ENCODE measurements at places on chromosomes 7 and 10.

DNA sequence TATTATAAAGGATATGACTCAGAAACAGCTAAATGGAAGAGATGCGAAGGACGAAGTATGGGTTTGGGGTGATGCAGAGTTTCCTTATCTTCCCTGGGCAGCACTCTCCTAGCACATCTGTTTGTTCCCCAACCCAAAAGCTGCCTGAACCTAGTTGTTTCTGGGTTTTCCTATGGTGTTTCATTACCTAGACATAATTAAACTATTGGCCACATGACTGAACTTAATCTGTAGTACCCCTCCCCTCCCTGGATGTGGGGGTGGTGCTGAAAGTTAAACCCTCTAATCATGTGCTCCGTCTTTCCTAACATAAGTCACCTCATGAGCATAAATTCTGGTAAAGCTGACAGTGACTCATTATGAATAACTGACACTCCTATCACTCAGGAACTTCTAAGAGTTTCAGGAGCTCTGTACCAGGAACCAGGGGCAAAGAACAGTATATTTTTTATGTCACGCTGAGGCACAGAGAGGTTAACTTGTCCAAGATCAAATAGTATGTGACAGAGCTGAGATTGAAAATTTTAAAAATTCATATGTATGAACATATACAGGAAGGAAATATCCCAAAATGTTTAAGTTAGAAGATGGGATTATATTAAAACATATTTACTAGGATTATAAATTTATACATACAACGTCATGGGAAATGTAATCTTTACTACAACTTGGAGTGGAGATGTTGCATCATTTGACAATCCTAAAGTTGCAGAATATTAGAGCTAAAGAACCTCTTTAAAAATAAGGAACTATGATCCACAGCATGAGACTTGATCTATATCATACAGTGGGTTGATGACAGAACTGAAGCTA, 4.8 kb downstream of the STRIP2 start:
- no peak overlapping the region for H3K4me3 ChIP-seq
- DNase-seq = no peak
- peaks cover 22% of the 10 kb centered on the region for H3K27me3 ChIP-seq
- no peaks in the 10 kb centered on the region for H3K36me3 ChIP-seq
- no peak overlapping the region for H3K27ac ChIP-seq

- no peaks in the 10 kb centered on the region for H3K36me3 ChIP-seq
- peaks cover 16% of the 10 kb centered on the region for H3K4me1 ChIP-seq
- H3K27me3 ChIP-seq = peaks cover 4% of the 10 kb centered on the region
- H3K27ac ChIP-seq = no peak overlapping the region
- DNase-seq = peak; percentile 16
- H3K4me3 ChIP-seq = no peak overlapping the region
These were observed 4.6 kb downstream of the SH2B2 start for GRCh38 chr7:102291056-102291915.

DNA sequence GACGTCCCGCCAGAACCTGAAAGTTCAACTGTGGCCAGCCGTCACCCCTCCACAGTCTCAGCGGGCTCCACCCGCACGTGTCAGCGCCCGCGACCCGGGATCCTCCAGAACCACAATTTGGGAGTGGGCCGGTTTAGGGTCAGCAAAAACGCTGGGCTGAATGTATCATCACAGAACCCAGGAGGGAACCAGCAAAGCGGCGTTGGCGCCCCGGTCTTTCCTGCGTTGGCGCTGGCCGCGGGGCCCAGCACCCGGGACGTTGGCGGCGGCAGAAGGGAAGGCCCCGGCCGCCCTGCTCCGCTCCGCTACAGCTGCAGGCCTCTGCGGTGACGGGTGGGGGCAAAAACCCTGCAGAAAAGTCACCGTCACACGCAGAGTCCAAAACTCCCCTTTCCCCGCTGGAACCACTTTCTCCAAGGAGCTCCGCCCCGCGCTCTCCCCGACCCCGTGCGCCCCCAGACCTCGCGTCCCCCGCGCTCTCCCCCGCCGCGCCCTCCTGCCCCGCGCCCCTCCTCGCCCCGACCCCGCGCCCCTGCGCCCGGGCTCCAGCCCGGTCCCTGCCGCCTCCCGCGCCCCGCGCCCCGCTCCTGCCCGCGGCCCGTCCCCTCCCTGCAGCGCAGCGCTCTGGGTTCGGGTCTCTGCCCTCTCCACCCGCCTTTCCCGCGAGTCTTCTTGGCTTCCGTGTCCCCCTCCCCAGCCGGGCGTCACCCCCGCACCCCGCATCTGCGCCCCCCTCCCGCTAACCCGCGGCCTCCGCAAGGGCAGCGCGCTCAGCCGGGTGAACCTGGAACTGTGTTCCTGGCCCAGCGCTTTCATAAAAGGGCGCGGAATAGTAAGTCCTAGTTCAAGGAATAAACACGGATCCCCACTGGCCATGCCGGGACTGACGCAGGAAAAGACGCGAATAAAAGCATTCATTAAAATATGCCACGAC, 24.0 kb upstream of the RNF32 start:
- H3K4me1 ChIP-seq = peaks cover 15% of the 10 kb centered on the region
- peaks cover 5% of the 10 kb centered on the region for H3K36me3 ChIP-seq
- H3K27me3 ChIP-seq = peaks cover 55% of the 10 kb centered on the region
- no peak overlapping the region for H3K27ac ChIP-seq

GRCh38 chr7:2417981-2418481, 14.6 kb downstream of the CHST12 start:
- no peak overlapping the region for H3K4me3 ChIP-seq
- peaks cover 5% of the 10 kb centered on the region for H3K4me1 ChIP-seq
- no peaks in the 10 kb centered on the region for H3K27me3 ChIP-seq
- H3K27ac ChIP-seq = no peak overlapping the region
- DNase-seq = no peak

DNA sequence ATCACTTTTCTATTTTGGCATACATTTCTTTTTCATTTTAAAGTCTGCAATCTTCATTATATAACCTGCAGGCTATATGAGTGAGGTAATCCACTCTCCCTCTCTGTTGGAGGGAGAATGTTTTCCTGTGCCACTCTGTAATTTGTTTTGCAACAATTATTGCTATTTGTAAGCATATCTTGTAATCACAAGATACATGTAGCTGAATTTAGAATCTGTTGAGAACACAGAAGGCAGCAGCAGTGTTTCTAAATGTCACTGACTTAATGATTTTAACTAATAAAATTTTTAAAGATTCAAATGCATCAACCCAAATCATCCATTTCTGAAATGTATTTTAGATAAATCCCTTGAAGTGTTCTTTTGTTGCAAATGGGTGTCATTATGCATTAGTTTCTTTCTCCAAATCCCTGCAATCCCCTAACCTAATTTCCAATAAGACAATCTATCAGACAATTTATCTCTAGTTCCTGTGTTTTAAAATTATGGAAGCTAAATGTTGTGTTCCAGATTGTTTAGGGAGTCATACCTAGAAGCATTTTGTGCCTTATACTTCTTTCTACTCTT, 19.8 kb upstream of the UMAD1 start:
- DNase-seq = no peak
- peaks cover 3% of the 10 kb centered on the region for H3K27me3 ChIP-seq
- H3K36me3 ChIP-seq = peaks cover under 1% of the 10 kb centered on the region
- H3K27ac ChIP-seq = no peak overlapping the region
- no peak overlapping the region for H3K4me3 ChIP-seq
- no peaks in the 10 kb centered on the region for H3K4me1 ChIP-seq

- no peaks in the 10 kb centered on the region for H3K36me3 ChIP-seq
- H3K27me3 ChIP-seq = no peaks in the 10 kb centered on the region
- H3K4me1 ChIP-seq = peaks cover 6% of the 10 kb centered on the region
- no peak for DNase-seq
These were observed 38.2 kb upstream of the GTF2I start for GRCh38 chr7:74619235-74619860.

GRCh38 chr7:18320422-18320821, 175.1 kb upstream of the HDAC9 start:
- no peak overlapping the region for H3K4me3 ChIP-seq
- H3K4me1 ChIP-seq = peaks cover 7% of the 10 kb centered on the region
- no peaks in the 10 kb centered on the region for H3K27me3 ChIP-seq
- H3K27ac ChIP-seq = no peak overlapping the region
- no peaks in the 10 kb centered on the region for H3K36me3 ChIP-seq

DNA sequence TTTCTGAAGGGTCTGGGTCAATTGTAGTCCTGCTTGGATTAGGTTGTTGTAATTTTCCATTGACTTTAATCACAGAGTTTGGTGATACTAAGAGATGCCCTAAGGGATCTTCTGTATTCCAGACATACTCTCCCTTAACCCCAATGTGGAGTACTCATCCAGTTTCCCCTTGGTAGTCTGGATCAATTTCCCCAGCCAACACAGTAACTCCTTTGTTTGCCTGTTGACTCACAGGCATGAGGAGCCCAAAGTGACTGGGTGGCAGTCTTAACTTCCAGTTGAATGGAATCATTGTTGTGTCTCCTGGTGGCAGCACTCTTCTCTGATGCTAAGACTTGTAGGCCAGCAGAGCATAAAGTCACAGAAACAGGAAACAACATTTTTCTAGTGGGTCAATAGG, 41.5 kb upstream of the PIK3CG start:
- H3K4me1 ChIP-seq = no peaks in the 10 kb centered on the region
- H3K27me3 ChIP-seq = no peaks in the 10 kb centered on the region
- H3K27ac ChIP-seq = no peak overlapping the region
- DNase-seq = no peak
- H3K36me3 ChIP-seq = no peaks in the 10 kb centered on the region

DNA sequence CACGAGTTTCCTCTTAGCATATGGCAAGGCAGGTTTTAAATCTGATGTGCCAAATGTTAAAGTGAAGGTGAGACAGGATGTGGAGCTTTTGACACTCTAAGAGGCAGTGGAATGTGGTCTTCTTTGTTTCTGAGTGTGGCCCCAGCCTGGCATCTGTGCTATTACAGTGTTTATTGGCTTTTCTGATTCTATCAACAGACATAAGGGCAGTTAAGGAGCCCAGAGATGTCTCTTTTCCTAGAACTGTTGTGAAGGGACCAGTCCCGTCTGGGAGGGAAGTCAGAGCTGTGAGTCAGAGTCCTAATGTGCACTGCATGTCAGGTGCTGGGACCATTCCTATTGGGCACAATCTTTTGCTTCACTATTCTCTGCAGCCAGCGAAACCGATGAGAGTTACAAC, 32.5 kb downstream of the TRUB1 start:
- DNase-seq = no peak
- no peak overlapping the region for H3K4me3 ChIP-seq
- H3K4me1 ChIP-seq = peaks cover 11% of the 10 kb centered on the region
- H3K27me3 ChIP-seq = no peaks in the 10 kb centered on the region
- no peak overlapping the region for H3K27ac ChIP-seq
- peaks cover 18% of the 10 kb centered on the region for H3K36me3 ChIP-seq

GRCh38 chr7:135856356-135857144, 107.9 kb upstream of the FAM180A start:
- no peak for DNase-seq
- H3K4me3 ChIP-seq = no peak overlapping the region
- H3K27ac ChIP-seq = peak overlapping the region; percentile 7

DNA sequence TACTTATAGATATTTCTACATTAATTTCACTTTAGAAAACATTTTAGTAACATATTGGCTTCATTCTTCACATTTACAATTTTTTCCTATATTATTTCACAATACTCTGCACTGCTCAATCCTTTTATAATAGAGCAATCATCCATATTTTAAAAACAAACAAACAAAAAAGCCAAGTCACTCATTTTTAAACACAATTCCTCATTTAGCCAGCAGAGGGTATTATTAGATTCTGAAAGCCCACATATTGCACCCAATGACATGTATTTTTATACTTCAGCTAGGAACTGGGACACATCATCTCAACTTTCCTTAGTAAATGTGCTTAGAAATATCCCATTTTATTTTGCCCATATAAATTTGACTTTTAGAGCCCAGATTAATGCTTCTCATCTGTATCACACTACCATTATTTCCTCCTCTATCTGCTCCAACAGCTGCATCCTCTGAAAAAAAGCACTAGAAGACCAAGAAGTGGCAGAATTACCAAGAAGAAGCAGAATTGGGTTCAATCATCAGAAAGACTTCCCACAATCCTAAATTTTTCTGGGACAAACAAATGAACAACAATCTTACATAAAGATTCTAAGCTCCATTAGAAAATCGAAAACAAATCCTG, 29.5 kb downstream of the CTNNA3 start:
- H3K4me3 ChIP-seq = no peak overlapping the region
- H3K36me3 ChIP-seq = no peaks in the 10 kb centered on the region
- no peaks in the 10 kb centered on the region for H3K27me3 ChIP-seq
- H3K4me1 ChIP-seq = peaks cover 7% of the 10 kb centered on the region
- DNase-seq = no peak

DNA sequence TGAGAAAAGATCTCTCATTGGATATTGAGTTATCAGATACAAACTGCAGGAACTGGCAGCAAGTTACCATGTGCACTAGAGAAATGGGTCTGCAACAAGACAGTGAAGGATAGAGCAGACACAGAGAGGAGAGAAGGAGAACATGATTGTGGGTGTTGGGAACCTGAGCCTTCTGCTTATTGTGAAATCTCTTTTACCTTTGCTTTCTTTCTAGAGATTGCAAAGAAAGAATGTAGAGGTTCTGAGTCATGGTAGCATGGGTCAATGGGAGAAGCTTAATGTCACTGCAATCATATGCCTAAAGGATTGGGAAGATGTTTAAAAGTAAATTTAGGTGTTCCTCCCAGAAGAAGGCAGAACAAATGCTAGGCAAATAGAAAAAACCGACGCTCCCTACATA, 821.4 kb downstream of the CCSER2 start:
- H3K36me3 ChIP-seq = no peaks in the 10 kb centered on the region
- H3K27ac ChIP-seq = no peak overlapping the region
- H3K4me1 ChIP-seq = no peaks in the 10 kb centered on the region
- H3K4me3 ChIP-seq = no peak overlapping the region
- peaks cover 38% of the 10 kb centered on the region for H3K27me3 ChIP-seq
- DNase-seq = no peak

DNA sequence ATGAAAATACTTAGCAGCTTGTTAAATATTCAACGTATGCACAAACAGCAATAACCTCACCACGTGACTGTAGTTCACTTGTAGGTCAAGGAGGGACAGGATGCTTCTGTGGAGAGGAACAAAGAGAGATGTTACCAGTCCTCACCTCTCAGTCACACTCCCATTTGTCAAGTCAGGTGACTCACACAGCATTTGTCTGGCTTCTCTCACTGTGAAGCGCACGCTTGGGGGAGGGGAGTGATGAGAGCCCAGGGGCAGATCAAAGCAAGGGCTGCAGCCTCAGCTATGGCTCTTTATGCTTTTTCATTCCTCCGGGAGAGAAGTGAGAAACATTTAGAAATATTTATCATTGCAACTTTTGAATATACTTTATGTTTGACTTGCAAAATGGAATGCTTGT, 2.9 kb upstream of the RBM20 start:
- no peaks in the 10 kb centered on the region for H3K36me3 ChIP-seq
- DNase-seq = no peak
- H3K4me1 ChIP-seq = peaks cover 60% of the 10 kb centered on the region
- H3K4me3 ChIP-seq = peak overlapping the region; percentile 84
- peaks cover 5% of the 10 kb centered on the region for H3K27me3 ChIP-seq
- peak overlapping the region; percentile 93 for H3K27ac ChIP-seq

- H3K27me3 ChIP-seq = no peaks in the 10 kb centered on the region
- peak overlapping the region; percentile 95 for H3K27ac ChIP-seq
- H3K4me1 ChIP-seq = peaks cover 60% of the 10 kb centered on the region
- no peak overlapping the region for H3K4me3 ChIP-seq
- DNase-seq = no peak
These were observed 160.3 kb downstream of the SNX10 start for GRCh38 chr7:26451997-26452396.

Measured in mesothelial cell of epicardium (in vitro differentiated cells).